ENCODE measurements at places on chromosomes 7 and 10. TPM values are rescaled to one million over a fixed set of nuclear protein-coding genes. Genes with fewer than 3 reads are reported as not detected.

- no peak overlapping the region for H3K27ac ChIP-seq
- no peaks in the 10 kb centered on the region for H3K4me1 ChIP-seq
- H3K27me3 ChIP-seq, result no peaks in the 10 kb centered on the region
- no peak overlapping the region for H3K4me3 ChIP-seq
- H3K36me3 ChIP-seq, result no peaks in the 10 kb centered on the region
Measured at GRCh38 chr10:111504376-111504775, 427.5 kb downstream of the ADRA2A start.

- peaks cover 36% of the 10 kb centered on the region for H3K4me1 ChIP-seq
- H3K27ac ChIP-seq, result no peak overlapping the region
- no peak for DNase-seq
- peaks cover 47% of the 10 kb centered on the region for H3K27me3 ChIP-seq
- H3K4me3 ChIP-seq, result no peak overlapping the region
Measured at GRCh38 chr7:97021747-97022490, 2.7 kb downstream of the DLX5 start.

DNA sequence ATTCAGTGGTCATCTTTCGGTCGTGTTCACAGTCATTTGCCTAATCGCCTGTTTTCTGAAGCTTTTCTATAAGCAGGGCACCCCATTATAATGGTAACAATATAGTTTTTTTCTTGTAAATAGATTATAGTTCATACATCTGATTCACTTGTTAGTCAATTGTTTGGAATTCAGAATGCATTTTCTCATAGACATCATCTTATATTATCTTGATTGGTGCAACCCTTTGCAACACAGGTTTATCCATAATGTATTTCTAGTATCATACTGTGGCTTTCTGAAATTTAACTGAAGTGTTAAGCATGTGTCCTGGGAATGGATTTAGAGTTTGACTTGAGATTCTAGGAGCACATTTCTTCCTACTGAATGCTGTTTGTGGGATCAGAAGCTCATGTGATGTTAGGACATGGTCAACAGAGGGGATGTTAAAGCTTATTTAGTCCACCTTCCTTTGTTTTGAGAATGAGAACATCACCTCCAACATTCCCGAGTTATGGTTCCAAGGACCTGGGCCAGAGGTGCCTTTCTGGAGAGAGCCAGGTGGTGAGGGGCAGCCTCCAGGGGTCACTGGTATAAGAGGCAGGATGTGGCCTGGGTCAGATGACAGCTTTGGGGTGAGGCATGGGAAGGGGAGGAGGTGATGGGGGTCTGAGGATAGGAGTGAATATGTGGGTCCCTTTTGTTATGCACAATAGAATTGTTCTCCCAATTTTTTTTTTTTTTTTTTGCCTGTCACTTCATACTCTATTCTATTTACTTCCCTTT is 415.6 kb downstream of the EXOC4 start:
- DNase-seq, result no peak
- no peaks in the 10 kb centered on the region for H3K36me3 ChIP-seq
- H3K27me3 ChIP-seq, result no peaks in the 10 kb centered on the region
- no peaks in the 10 kb centered on the region for H3K4me1 ChIP-seq

GRCh38 chr7:139842401-139843210 is 13.5 kb downstream of the TBXAS1 start:
- H3K27ac ChIP-seq, result no peak overlapping the region
- H3K27me3 ChIP-seq, result no peaks in the 10 kb centered on the region
- no peak for DNase-seq
- H3K36me3 ChIP-seq, result no peaks in the 10 kb centered on the region
- peaks cover 8% of the 10 kb centered on the region for H3K4me1 ChIP-seq
- no peak overlapping the region for H3K4me3 ChIP-seq

DNA sequence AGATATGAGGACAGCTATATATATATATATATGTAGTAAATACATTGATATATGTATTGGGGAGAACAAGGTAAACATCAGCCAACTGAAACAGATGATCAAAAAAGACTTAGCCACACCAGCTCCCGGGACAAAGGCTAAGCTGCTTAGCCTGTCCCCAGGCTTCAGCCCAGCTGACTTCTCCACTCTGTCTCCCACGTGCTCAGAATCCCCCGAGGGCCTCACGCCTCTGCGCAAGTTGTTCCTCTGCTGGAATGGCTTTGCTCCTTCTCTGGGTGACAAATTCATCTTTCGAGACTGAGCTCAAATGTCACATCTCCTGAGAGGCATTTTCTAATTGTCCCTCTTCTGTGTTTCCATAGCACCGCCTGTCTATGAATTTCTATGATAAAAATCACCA is 8.6 kb upstream of the INSIG1 start:
- H3K27me3 ChIP-seq, result no peaks in the 10 kb centered on the region
- no peaks in the 10 kb centered on the region for H3K4me1 ChIP-seq
- H3K27ac ChIP-seq, result no peak overlapping the region
- no peak overlapping the region for H3K4me3 ChIP-seq

DNA sequence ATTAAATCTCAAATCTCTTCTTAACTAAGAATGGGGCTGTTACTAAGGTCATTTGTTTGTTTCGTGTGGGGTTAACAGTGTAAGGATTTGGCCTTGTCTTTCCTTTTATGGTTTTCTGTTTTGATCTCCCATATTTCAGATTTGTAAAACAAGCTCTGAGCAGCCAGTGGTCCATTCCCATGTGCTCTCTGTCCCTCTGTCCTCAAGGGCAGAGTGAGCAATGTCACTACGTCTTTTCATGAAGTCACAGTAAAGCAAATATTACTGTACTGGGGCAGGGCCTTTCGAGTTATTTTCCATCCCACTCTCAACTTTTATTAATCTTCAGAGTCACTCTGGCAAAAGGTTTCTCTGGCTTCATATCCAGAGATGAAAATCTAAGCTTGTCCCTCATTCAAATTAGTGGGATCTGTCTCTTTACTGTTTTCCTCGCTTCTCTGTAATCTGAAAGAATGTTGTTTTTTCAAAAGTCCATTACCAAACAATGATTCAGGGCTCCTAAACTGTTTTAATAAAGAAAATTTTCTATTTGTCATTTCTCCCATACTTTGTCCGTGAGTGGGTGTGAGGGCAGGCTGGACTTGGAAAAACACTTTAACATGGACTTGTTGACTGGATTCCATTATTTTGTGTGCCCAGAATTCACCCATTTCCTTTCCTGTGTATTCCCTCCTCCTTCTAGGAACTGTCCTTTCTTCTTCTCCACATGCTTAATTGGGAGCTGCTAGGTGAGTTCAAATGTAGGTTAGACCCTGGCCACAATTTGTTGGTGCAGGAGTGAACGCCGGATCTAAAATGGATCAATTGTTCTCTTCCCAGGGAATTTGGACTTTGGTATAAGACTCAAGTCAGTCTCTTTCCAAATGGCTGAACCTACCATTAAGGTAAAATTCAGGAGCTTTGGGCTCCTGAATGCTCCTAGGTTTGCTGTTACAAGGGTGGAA is 42.1 kb upstream of the NAMPT start:
- no peak overlapping the region for H3K27ac ChIP-seq
- no peak overlapping the region for H3K4me3 ChIP-seq
- H3K27me3 ChIP-seq, result no peaks in the 10 kb centered on the region
- DNase-seq, result no peak
- no peaks in the 10 kb centered on the region for H3K36me3 ChIP-seq
- H3K4me1 ChIP-seq, result peaks cover 17% of the 10 kb centered on the region

DNA sequence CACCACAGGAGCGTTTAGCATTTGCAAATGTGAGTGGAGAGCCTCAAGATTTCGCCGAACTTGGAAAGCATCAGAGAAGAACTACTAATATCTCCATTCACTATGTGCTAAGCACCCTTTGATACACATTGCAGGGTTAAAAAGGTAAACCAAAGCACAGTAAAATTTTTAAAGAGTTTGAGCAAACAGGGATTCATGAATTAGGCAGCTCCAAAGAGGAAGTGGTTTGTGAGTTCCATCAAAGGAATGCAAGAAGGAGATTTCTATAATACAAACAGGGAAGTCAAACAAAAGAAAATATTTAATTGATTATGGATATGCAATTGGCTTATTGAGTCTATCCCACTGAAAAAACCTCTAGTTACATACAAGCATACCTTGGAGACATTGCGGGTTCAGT is 81.1 kb upstream of the TMEM72 start:
- no peak overlapping the region for H3K27ac ChIP-seq
- no peak for DNase-seq
- no peaks in the 10 kb centered on the region for H3K27me3 ChIP-seq

DNA sequence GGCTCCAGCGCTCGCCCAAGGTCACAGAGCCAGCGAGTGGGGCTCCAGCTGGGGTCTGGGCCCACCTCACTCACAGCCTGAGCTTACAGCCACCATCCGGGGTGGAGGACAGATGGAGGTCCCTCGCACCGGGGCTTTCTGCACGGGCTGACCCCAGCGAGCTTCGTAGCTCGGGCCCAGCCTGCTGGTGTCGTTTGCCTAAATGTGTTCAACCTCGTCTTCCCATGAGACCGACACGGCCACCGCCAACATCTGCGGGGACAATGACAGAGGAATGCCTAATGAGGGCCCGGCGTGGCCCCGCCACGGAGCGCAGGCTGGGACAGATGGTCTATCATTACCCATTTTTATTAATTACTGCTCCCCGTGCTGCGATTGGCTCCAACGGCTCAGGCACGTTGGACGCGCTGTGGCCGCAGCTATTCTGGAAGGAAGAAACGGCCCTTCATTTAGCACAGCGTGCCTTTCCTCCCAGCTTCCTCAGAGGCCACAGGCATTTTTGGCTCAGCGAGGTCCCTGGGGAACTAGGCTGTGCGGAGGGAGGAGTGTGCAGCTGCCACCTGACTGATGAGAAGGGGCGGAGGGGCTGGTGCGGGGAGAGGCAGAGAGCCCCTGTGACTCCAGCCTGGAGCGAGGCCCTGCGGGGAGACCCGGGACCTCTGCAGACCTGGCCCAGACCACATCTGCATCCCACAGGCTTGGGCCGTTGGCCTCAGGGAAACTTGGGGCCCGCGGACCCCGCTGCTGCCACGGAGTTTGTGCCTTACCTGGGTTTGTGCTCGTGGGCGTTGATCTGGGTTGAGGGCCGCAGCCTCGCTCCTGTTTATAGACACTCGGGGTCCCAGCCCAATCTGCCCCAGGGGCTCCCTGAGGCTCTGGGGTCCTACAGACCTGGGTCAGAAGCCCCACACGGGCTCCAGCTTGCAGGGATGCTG is 22.9 kb upstream of the ELFN1 start:
- no peaks in the 10 kb centered on the region for H3K27me3 ChIP-seq
- H3K27ac ChIP-seq, result no peak overlapping the region
- DNase-seq, result no peak

DNA sequence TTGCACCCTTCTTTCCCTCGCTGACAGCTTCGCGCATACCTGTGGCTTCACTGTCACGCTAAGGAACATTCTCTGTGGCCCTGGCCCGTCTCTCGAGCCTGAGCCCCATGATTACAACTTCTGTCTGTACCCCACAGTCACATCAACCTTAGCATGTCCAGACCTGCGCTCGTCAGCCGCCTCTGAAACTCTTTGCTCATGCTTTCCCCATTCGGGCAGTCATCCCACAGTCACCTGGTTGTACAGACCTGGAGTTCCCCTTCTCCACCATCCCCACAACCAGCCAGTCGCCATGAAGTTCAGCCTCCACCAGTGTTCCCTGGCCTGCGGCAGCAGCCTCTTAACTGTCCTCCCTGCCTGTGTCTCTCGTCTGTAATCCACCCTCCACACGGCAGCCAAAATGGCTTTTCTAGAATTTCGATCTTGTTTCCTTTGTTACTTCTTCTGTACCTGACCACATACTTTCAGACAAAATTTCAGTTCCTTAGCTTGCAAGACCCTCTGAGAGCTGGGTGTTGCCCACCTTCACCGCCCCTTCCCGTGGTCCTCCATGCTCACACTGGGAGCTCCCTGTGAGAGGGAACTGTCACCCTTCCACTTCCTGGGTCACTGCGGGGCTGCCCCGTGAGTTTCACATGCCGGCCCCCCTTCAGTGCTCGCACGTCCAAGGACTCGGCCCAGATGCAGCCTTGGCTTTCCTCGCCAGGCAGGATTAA is 229.2 kb downstream of the CELF2 start:
- DNase-seq, result no peak
- no peak overlapping the region for H3K27ac ChIP-seq
- no peaks in the 10 kb centered on the region for H3K4me1 ChIP-seq

- no peaks in the 10 kb centered on the region for H3K36me3 ChIP-seq
- peaks cover 43% of the 10 kb centered on the region for H3K4me1 ChIP-seq
- H3K4me3 ChIP-seq, result peak overlapping the region; percentile 47
- no peak for DNase-seq
- peaks cover 100% of the 10 kb centered on the region for H3K27me3 ChIP-seq
Measured at GRCh38 chr10:129969184-129969910, 5.3 kb upstream of the EBF3 start.

DNA sequence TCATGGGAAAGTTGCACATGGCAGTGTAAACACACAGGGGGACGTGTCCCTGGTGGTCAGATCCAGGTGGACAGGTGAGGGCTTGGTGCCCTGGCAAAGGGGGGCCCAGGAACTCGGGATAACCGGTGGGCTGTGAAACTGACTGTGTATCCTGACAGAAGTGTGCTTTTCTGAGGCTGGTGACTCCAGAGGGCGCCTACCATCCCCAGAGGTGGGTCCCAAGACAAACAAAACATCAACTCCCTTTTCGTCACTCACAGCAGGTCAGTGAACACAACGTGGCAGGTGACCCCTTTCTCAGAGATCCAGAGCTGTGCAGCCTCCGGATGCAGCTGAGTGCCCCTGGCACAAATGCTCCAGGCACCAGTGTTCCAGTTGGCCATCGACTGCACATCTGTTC is 56.0 kb upstream of the DDC start:
- H3K27me3 ChIP-seq, result no peaks in the 10 kb centered on the region
- no peak for DNase-seq
- H3K36me3 ChIP-seq, result peaks cover 35% of the 10 kb centered on the region
- no peak overlapping the region for H3K4me3 ChIP-seq

DNA sequence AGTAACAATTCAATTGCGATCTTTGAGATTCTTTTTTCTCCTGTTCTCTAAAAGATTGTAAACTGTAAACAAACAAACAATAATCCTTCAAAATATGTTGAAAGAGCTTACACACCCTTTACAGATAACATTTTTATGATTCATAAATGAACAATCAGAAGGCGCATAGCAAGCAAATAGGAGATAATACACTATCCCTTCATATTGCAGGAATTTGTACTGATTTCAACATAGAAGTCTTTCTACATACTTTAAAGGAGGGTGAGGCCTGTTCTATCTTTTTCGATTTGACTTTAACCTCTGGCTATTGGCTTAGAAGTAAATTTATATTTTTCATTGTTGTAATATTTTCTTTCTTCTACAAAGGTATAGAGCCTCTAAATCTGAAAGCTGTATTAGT is 57.2 kb downstream of the TFEC start:
- H3K4me1 ChIP-seq, result no peaks in the 10 kb centered on the region
- no peak overlapping the region for H3K27ac ChIP-seq
- DNase-seq, result no peak

DNA sequence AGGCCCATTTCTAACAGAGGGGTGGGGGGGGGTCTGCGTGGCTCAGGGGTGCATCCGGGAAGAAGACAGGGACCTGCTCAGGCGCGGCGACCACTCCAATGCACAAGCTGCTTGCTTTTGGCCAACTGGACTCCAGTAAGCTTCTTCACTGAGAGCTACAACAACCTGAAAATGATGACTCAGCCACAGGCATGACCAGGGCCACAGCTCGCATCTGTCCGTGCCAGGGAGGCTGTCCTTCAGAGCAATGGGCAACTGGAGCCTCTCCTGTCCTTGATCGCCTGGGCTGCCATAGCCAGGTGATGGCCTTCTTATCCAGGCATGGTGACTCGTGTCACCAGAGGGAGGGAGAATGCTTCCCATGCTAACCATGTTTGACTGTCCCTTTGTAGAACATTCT is 81.6 kb upstream of the RNF32 start:
- no peak overlapping the region for H3K27ac ChIP-seq
- H3K27me3 ChIP-seq, result no peaks in the 10 kb centered on the region
- DNase-seq, result no peak
- no peaks in the 10 kb centered on the region for H3K36me3 ChIP-seq

Gene IMMP2L
- 21.7 TPM for total RNA-seq

Gene ZNF503
- 14.3 TPM for total RNA-seq

Gene NFE2L3
- total RNA-seq, result 8.4 TPM

Gene NAT16
- total RNA-seq, result not detected
